GM12891 (cell line): ENCODE measurements at places on chromosomes 5 and 9.
A peak's percentile ranks its signal among the peaks of the same experiment; 100 is the strongest.

GRCh38 chr9:36328798-36329411 lies 70.7 kb upstream of the GNE start:
- peak; percentile 31 for DNase-seq

- no peak for DNase-seq
These were observed 49.6 kb upstream of the FBXW11 start for GRCh38 chr5:172055996-172056395.

- DNase-seq: no peak
These were observed 418.0 kb downstream of the SPATA31D1 start for GRCh38 chr9:82406456-82407085.

DNA sequence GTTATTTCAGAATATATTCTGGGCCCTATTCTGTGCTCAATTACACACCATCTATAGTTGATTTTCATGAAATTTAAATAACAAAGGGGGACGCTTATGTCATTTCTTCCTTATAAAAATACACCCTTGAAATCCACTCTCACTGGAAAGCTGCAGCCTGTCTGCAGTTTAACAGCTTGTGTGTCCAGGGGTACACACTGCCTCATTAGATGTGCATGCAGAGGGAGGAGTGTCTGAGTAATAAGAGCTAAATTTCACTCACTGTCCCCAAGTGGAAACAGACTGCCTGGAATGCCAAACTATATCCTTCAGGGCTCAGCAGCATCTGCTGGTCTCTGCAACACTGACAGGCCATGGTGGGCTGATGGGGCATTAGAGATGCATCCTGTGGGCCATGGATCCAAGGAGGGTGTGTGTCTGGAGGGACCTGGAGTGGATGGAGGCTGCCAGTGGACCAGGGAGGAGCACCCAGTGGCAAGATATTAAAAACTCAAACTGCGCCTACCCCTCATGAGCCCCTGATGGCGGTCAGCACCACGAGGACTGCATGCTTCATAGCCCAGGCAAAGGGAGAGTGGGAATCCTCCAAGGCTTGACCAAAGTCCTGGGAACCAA lies 15.8 kb upstream of the TIFAB start:
- no peak for DNase-seq

DNA sequence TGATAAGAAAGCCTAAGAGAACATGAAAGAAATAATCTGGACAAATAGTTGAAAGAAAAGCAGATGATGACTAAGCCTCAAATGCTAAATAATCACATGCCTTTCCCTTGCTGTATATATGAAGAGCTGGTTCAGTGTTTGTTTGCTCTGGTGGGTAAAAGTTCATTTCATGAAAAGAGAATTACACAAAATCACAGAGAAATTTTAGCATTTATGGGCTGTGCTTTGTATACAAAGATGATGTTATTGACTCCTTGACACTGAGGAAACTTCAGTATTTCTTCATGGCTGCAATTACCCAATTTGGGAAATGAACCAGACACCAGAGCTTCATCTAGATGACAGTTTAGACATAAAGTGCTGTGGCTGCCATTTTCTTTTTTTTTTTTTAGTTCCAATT lies 527.2 kb downstream of the NR2F1-AS1 start:
- DNase-seq: no peak

DNA sequence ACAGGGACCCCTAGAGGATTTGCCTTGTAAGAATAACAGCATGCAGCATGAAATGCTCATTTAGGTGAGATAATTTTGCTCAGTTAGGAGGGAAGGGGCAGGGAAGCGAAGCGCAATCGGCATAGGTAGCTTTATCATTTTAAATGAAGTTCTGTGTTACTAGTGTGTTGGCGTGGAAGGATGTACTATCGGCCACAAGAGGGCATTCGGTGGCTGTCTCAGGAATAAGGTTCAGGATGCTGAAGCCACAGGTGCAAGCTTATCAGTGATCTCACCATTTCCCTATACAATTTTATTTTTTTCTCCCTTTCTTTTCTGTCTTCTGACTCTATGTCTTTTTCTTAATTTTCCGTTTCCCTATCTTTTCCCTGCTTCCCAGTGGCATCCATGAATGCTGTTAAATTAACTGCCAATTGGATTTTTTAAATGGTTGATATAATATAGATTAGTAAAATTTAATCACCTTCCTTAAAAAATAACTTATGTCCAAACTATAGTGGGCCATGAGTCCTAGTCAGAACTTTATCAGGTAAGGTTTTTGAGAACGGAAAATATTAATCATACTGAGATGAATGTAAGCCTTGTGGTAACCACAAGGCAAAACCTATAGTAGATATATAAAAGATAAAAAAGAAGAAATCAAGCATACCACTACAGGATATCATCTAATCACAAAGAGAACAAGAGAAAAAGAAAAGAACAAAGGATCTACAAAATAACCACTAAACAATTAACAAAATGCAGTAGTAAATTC lies 1.2 kb upstream of the INSL6 start:
- peak; percentile 14 for DNase-seq

DNA sequence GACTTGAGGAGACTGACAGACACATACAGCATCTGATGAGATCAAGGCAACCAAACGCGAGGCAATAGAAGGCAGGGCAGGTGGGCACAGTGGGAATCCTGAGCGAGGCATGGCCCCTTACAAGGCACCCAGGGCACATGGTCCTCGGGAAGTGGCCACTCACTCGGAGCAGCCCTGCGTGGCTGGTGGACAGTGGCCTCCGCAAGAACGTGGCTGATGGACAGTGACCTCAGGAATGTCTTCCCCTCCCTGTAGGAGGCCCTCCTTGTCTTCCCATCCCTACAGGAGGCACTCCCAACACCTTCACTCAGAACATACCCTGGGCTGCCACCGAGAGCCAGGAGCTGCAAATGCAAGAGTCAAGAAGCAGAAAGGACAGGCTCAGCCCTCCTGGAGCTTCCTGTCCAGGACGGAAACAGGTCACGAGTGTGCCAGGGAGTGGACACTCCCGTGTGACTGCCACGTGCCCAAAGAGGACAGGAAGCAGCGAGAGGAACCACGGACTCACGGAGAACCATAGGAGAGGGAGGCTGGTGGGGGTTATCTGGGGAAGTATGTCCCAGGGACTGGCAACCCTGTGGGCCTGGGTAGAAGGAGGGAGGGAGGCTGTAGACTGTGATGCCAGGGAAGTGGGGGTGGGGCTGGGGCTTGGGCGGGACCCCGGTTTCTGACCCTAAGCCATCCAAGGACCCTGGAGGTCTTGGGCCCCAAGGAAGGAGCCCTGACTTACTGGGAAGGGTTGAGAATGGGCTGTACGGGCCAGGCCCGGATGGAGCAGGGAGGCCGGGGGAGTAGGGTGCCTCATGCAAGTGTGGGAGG lies 321.9 kb upstream of the IRX4 start:
- no peak for DNase-seq

DNA sequence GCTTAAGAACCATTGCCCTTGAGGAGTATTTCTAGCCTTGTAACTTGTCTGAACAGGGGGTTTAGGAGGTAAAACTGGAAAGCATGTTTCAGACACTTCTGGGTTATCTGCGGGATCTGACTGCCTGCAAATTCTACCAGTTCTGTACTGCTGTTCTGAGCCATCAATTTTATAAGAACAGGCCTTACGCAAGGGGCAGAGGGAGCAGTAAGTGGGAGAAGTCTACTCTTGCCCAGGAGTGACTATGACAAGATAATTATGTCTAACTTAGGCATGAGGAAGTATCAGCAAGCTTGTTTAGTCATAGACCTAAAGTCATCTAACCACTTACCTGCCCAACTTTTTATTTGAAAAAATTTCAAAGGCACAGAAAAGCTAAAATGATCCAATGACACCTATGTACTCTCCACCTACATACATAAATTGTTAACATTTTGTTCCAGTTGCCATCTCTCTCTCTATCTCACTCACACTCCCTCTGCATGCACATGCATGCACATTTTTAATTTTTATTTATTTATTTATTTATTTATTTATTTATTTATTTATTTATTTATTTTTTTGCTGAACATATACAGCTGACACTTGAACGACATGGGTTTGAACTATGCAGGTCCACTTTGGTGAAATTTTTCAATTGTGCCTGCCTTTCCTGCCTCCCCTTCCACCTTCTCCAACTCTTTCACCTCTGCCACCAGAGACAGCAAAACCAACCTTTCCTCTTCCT lies 18.4 kb upstream of the DEPDC1B start:
- no peak for DNase-seq

DNA sequence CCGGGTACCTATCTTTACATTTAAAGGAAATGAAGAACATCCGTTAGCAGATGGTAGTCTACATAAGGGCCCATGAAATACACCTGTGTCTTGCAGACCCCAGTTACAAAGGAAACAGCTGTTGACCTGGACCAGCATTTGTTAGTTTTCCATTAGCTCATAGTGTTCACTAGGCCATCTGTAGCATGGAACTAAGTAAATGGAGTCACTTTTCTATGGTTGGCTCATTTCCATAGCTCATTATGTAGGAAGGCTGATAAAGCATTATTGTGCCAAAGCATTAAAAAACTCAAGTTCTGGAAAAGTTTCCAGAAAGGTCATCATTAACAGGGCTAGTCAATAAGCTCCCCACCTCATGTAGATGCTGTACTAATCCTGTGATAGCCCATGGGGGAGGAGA lies 62.1 kb downstream of the PCSK1 start:
- no peak for DNase-seq

DNA sequence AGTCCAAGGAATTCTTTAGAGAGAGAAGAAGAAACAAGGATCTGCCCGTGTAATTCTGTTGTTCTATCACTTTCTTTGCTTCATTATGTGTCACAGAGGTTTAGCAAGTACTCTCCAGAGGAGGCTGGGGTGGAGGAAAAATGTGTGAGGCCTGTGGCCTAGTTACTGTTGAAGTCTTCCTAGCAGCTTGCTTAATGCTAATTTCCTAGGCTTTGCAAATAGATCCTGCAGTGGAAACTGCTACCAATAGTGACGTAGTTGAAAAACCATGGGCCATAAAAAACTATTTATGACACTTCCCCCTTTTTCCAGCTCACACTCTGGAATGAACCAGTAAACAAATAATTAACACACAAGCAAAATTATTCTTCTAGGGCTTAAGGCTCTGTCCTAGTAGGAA lies 27.0 kb upstream of the C9orf72 start:
- no peak for DNase-seq

GRCh38 chr5:155282503-155283107 lies 269.1 kb downstream of the KIF4B start:
- no peak for DNase-seq

- no peak for DNase-seq
These were observed 131.1 kb downstream of the ACTL7B start for GRCh38 chr9:108724652-108725051.

DNA sequence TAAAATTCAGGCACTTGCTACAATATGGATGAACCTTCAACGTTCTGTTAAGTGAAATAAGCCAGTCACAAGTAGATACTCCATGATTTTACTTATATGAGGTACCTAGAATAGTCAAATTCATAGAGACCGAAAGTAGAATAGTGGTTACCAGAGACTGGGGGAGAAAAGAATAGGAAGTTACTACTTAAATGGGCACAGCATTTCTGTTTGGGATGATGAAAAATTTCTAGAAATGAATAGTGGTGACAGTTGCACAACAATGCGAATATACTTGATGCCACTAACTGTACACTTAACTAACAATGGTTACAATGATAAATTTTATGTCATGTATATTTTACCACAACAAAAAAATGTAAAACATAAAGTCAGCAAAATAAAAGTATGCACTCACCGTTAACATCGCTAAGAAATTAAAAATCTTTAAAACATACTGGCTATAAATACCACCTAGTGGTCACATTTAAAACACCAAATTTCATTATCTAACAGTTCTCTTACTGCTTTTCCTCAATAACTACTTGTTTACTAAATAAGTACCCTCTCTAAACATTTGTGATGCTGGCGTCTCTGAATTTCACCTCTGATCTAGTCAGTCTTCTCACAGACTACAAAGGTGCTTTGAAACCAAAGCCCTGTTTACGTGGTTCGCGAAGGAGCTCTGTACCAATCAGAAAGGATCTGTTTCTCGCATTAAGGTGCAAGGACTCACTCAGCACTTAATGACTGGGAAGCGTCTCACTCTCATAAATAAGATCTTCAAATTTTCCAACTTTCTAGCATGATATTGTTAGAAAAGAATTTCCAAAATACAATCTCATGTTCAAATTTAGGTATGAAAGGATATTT lies 22.7 kb downstream of the KIF3A start:
- no peak for DNase-seq

DNA sequence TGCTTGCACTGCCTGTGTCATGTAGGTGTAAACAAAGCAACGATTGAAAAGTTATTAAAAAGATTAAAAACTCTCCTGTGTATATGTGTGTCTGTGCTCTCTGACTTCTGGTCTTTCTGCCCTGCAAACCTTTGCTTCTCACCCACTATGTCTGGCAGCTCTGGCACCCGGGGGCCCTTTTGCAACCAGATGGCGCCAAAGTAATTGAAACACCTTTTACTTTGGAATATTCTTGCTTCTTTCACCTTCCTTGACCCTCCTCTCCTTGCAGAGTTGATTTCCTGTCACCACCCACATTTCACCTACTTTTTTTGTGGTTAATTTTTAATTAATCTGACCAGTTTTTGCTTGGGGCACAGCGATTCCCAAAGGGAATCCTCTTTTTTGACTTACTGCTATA lies 275.5 kb downstream of the ARHGEF28 start:
- no peak for DNase-seq

- no peak for DNase-seq
These were observed 457.5 kb downstream of the ENC1 start for GRCh38 chr5:74183041-74183440.

DNA sequence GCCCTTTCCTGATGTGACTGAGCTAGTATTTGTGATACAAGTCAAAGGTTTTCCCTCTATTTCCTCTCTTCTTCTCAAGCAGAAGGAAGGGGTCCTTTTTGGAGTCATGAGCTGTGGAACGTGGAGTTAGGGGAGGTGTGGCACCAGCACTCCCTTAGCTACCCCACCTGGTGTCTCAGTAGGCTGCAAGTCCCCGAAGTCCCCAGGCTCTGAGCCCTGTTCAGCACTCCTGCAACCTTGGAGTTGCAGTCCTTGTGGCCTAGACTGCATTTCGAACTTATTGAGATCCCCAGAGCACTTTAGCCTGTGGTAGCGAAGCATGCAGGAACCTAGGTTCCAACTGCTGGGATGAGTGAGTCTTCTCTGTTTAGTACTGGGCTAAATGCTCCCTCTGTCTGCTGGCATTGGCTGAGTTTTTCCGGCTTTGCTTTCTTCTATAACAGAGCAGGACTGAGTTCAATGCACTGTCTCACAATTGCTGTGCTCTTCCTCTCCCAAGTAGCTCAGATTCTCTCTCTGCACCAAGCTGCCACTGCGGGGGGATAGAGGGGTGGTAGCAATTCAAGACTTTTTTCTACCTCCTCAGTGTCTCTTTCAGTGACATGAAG lies 600.7 kb upstream of the CDH9 start:
- DNase-seq: no peak

- DNase-seq: no peak
These were observed 73.6 kb upstream of the CAST start for GRCh38 chr5:96588539-96588938.

DNA sequence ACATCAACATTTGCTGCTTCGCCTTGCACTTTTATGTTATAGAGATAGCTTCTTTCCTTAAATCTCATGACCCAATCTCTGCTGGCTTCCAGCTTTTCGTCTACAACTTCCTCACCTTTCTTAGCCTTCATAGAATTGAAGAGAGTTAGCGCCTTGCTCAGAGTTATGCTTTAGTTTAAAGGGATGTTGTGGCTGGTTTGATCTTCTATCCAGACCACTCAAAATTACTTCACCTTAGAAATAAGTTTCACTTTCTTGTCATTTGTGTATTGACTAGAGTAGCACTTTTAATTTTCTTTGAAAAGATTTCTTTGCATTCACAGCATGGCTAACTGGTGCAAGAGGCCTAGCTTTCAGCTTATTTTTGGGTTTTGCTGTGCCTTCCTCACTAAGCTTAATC lies 414.2 kb downstream of the ZNF608 start:
- no peak for DNase-seq

GRCh38 chr5:56663523-56663922 lies 151.8 kb upstream of the MAP3K1 start:
- DNase-seq: no peak
